ENCODE measurements at places on chromosomes 1 and 21. TPM values are rescaled to one million over a fixed set of nuclear protein-coding genes. Genes with fewer than 3 reads are reported as not detected.

The C4BPA gene
- 0.24 TPM for polyA plus RNA-seq

The ORC1 gene
- polyA plus RNA-seq = 7.4 TPM

The FLG2 gene
- 0.03 TPM for polyA plus RNA-seq

The NIPAL3 gene
- polyA plus RNA-seq = 24.3 TPM

The KIAA1614 gene
- polyA plus RNA-seq = 6.3 TPM

The PYHIN1 gene
- 0.11 TPM for polyA plus RNA-seq

The AIRE gene
- 0.24 TPM for polyA plus RNA-seq

The CD52 gene
- 5.3 TPM for polyA plus RNA-seq

The RNF187 gene
- polyA plus RNA-seq = 84.1 TPM

The RASAL2 gene
- polyA plus RNA-seq = 19.9 TPM

The RUNX1 gene
- 2.1 TPM for polyA plus RNA-seq

The PLA2G2C gene
- polyA plus RNA-seq = not detected

The ETV3 gene
- polyA plus RNA-seq = 27.9 TPM

The SMPDL3B gene
- 12.7 TPM for polyA plus RNA-seq

The EFHD2 gene
- 11.9 TPM for polyA plus RNA-seq

The IL12RB2 gene
- polyA plus RNA-seq = 0.62 TPM

The FNDC10 gene
- 2.5 TPM for polyA plus RNA-seq

The ETNK2 gene
- polyA plus RNA-seq = 27.6 TPM

The RGS13 gene
- polyA plus RNA-seq = not detected

The CELA2A gene
- 0.35 TPM for polyA plus RNA-seq

The LCE1B gene
- polyA plus RNA-seq = not detected

The CIART gene
- 8.3 TPM for polyA plus RNA-seq

The OR6K6 gene
- polyA plus RNA-seq = not detected

The OR2T35 gene
- polyA plus RNA-seq = not detected

The CBR3 gene
- polyA plus RNA-seq = 1.0 TPM

The ATP8B2 gene
- 24.6 TPM for polyA plus RNA-seq

The LMNA gene
- polyA plus RNA-seq = 82.5 TPM

The LZIC gene
- 73.3 TPM for polyA plus RNA-seq

The ITLN2 gene
- 0.47 TPM for polyA plus RNA-seq

The MYBPHL gene
- polyA plus RNA-seq = not detected

The HORMAD1 gene
- not detected for polyA plus RNA-seq

The S100A14 gene
- 28.6 TPM for polyA plus RNA-seq

The LCE2C gene
- not detected for polyA plus RNA-seq

The F11R gene
- 93.8 TPM for polyA plus RNA-seq

The PLA2G2F gene
- 0.37 TPM for polyA plus RNA-seq

The MTARC1 gene
- 20.8 TPM for polyA plus RNA-seq

The GRIK3 gene
- polyA plus RNA-seq = 2.6 TPM

The LHX8 gene
- not detected for polyA plus RNA-seq

The ANGEL2 gene
- polyA plus RNA-seq = 36.2 TPM

The MAP1LC3C gene
- polyA plus RNA-seq = 0.86 TPM

The LMX1A gene
- not detected for polyA plus RNA-seq

The TP73 gene
- 0.40 TPM for polyA plus RNA-seq

The UQCRHL gene
- polyA plus RNA-seq = 0.92 TPM

The KCNT2 gene
- polyA plus RNA-seq = 10.0 TPM

The EDEM3 gene
- polyA plus RNA-seq = 35.7 TPM

The ICOSLG gene
- 6.1 TPM for polyA plus RNA-seq

The AMY1A gene
- not detected for polyA plus RNA-seq

The PAQR6 gene
- polyA plus RNA-seq = 4.4 TPM
